HTR-8/SVneo (cell line): ENCODE measurements at places on chromosomes 6 and 20.

DNA sequence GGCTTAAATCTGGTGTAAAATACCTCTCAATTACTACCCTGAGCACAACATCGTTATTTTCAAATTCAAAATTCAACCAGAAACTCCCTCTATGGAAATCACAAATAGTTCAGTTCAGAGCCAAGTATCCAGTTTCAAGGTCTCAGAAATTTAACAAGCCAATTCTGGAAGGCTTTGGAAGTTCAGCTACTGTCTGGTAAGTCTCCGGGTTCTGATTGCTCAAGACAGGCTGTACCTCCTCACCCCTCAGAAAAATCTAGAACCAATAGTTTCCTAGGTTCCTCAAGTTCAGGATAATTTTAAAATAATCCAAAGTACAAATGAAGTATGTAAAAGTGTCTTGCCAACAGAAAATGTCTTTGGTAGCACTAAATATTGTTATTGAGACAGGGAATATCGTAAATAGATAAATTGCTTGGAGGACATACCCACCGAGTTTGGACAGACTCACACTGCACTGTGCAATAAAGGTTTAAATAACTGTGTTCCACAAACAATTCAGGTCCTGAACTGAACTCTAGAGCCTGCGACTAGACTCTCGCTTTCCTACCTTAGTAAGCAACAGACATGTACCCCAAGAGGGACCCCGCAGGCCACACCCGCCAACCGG, 729 bp downstream of the ATG5 start:
- DNase-seq = no peak

GRCh38 chr6:159594750-159595117, 98.3 kb downstream of the SOD2 start:
- DNase-seq = peak; percentile 18

GRCh38 chr6:134472046-134472445, 154.1 kb upstream of the SGK1 start:
- peak; percentile 38 for DNase-seq

GRCh38 chr20:50792708-50793574, 1.9 kb upstream of the BCAS4 start:
- no peak for DNase-seq

- DNase-seq = no peak
Observed at GRCh38 chr6:26412228-26412627, 10.2 kb downstream of the BTN3A1 start.

GRCh38 chr6:90190752-90191395, 105.8 kb downstream of the BACH2 start:
- no peak for DNase-seq

- DNase-seq = no peak
Observed at GRCh38 chr6:379410-380181, 12.0 kb upstream of the IRF4 start.

DNA sequence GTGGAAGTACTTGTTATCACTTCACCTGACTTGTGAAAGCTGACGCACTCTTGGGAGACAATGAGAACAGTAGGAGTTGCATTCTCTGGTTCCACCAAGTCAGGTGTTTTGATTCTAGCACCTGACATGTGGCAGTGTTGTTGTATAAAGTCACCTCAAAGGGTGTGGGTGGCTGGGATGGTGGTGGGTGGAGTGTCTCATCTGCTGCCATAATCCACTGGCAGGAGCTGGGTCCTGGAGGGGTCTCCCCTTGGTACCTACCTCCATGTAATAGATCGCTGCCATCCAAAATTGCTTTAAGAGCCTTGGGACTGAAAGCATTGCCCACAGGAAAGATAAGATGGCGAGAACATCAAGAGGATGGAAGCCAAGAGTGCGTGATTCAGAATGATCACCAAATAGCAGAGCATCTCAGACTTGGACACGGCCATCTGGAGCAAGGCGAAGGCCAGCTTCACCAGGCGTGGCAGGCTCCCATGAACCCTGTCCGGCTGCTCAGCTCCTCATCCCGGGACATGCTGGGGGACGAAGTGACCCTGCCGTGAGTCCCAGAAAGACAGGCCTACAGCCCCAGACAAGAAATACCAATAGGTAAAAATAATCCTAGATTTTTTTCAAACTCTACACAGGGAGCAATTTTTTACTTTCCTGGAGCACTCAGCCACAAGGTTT, 56.6 kb downstream of the NPEPL1 start:
- no peak for DNase-seq

DNA sequence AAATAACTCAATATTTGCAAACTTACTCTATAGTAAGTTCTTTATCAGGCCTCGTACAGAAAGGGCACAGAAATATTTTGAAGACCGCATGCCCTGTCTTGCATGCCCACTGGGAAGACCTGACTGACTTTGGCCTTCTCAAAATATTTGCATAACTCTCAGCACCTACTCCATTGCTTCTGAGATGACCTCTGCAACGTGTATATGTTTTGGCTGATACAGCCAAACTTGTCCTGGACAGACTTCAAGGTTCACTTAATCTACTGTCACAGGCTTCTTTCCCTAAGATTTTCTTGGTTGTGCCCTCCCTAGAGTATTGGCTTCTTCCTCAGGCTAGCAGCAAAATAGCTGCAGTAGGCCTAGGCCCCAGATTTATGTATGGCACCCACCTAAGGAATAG, 21.5 kb upstream of the SERINC3 start:
- no peak for DNase-seq

GRCh38 chr6:105308840-105309239, 94.0 kb downstream of the PREP start:
- DNase-seq = no peak

GRCh38 chr20:54227751-54228150, 19.9 kb downstream of the PFDN4 start:
- DNase-seq = no peak

- DNase-seq = no peak
Observed at GRCh38 chr6:44499609-44500008, 112.1 kb downstream of the CDC5L start.

- no peak for DNase-seq
Observed at GRCh38 chr6:134602123-134602522, 284.2 kb upstream of the SGK1 start.

- DNase-seq = no peak
Observed at GRCh38 chr20:63158845-63159244, 57.1 kb downstream of the YTHDF1 start.

GRCh38 chr6:161578478-161578877, 304.6 kb upstream of the AGPAT4 start:
- no peak for DNase-seq

GRCh38 chr6:144268794-144269349, 16.3 kb upstream of the UTRN start:
- no peak for DNase-seq

DNA sequence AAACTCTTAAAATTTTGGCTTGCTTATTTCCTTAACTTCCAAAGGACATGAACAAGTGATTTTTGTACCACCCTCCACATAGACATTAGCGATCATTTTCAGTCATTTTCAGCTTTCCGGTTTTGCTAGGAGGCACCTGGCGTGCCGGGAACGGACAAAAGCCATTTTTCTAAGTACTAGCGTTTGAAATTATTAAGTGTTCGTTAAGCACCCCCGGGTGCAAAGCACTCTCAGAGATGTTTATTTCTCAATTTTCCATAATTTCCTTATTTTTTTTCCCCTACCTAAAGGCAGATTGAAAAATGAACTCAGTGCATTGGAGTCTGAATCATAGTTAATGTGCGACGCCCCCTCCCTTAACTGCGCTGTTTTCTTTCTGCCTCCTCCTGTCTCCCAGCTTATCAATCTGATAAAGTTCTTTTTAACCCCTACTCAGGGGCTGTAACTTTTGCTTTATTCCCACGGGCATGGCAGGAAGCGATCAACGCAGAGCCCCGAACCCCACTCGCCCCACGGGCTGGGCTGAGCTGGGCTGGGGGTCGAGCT, 58.2 kb downstream of the ZNF831 start:
- DNase-seq = no peak

- DNase-seq = no peak
Observed at GRCh38 chr6:109296452-109296851, 85.8 kb downstream of the CD164 start.

GRCh38 chr6:108781419-108782100, 66.7 kb upstream of the ARMC2 start:
- no peak for DNase-seq

DNA sequence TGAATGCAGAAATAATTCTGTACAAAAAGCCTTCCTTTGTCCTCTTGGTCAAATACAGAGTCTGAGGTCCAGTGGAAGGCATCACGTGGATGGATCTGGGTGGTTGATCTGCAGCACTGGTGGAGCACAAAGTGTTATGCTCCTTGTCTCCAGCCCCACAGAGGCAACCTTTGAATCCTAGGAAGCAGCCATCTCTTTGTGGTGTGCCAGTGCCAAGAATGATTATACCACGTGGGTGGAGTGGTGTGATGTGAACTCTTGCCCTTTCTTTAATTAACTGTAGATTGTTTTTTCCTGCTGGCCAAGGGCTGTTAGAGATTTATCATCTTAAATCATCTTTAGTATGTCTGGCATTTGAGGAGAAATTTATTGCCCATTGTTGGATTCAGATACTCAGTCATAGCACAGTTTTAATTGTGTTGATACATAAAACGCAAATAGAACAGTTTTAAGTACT, 31.1 kb downstream of the NCOA7 start:
- peak; percentile 34 for DNase-seq

- DNase-seq = no peak
Observed at GRCh38 chr6:157995458-157995857, 13.8 kb downstream of the SYNJ2 start.
